Stimulated activated CD8-positive, alpha-beta memory T cell treated with anti-CD3 and anti-CD28 coated beads, Interleukin-7, amount 100 ng/mL, for 24 hours (primary cell): ENCODE measurements at places on chromosomes 2 and 18.

- no peak for DNase-seq
Observed at GRCh38 chr2:31434911-31435310, 20.4 kb upstream of the XDH start.

DNA sequence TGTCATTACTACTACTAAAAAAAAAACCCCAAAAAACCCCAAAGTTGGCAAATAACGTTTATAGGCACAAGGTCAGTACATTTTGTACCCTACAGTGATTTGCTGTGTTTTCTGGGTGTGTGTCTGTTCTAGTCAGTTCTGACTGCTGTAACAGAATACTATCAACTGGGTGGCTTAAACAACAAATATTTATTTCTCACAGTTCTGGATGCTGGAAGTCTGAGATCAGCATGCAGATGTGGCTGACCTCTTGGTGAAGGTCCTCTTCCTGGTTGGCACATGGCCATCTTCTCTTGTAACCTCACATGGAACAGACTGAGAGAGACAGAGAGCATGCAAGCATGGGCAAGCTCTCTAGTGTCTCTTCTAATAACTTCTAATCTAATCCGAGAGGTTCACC, 103.1 kb downstream of the CERS6 start:
- no peak for DNase-seq

- DNase-seq, result no peak
Observed at GRCh38 chr2:46963941-46964673, 48.5 kb upstream of the MCFD2 start.

DNA sequence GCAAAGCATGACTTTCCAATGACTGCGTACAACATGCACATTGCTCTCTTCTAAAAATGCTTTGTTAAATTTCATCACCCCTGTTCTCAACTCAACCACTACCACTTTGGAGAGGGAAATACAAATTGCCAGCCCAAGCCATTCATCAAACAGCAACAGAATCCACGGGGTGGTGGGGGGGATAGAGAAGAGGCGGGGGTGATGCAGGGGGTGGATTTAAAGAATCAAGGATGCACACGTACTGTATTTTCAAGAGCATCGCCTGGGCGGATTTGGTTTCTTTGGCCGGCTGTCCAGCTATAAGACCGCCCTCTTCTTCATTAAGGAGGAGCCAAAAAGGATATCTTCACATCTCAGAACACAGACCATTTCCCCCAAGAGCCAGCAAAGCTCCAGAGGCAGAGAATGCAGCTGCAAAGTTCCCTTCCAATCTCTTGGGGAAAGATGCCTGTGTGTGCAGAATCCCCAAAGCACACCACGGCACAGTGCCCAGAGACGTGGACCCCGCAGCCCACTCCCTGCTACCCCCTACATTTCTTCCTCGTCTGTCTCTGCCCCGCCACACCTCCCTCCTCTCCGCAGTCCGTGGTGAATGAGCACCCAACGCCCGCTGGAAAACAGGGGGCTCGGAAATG, 977 bp downstream of the SLC8A1 start:
- no peak for DNase-seq

GRCh38 chr2:7438855-7439254, 521.6 kb downstream of the RNF144A start:
- DNase-seq, result no peak
